ENCODE measurements at places on chromosomes 7 and 10.

DNA sequence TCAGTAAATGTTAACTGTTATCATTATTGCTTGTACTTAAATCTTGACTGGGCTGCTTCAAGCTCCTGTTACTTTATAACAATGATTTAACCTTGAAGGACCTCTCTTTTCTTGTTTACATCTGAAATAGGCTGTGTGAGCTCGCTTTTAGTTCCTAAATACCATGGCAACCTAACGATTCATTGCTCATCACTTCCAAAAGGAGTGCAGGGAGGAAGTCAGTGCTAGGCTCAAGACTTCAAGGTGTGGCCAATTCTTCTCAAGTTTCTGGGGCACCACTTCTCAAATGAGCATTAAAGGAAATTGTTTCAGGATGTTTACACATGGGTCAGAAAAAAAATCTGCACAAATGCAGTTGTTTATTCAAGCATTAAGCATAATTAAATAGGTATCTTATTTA, 284.2 kb downstream of the MTERF1 start:
- DNase-seq: no peak

DNA sequence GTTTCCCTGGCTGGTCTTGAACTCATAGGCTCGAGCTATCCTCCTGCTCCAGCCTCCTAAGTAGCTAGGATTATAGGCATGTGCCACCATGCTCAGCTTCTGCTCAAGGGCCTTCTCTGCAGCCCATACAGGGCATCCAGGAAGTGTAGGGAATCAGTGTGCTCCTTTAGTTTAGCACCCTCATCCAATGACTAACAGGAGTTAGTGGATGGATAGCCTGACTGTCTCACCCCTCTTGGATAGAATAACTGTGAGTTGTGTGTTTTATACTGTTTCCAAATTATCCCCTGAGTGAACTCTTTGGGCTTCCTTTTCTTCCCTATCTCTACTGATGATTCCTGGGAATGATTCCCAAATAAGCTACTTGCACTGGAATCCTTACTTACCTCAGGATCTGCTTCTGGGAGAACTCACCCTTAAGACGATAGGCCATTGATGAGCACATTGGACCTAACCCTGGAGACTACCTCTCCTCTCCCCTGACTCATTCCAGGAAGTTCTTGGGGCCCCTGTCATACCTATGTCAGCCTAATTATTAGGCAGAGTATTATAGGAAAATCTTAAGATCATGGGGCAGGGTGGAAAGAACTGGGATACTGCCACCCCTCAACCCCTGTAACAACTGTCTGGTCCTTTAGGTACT, 18.5 kb downstream of the STRIP2 start:
- no peak for DNase-seq

DNA sequence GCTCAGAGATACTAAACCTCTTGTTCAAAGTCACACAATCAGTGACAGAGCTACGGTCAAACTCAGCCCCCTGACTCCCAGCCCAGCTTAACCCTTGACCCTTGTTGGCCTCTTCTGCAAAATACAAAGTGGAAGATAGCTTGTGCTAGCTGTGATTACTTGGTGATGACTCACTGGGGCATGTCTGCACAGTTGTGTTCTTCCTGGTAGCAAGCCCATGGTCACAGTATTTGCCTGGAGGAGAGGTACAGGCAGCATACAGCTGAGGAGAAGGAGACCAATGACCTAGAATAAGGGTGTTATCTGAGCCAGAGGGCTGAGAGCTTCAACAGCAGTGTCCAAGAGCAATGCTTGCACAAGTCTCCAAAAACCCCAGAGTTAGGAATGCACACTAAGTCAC, 5.7 kb upstream of the HSPA12A start:
- DNase-seq: no peak

DNA sequence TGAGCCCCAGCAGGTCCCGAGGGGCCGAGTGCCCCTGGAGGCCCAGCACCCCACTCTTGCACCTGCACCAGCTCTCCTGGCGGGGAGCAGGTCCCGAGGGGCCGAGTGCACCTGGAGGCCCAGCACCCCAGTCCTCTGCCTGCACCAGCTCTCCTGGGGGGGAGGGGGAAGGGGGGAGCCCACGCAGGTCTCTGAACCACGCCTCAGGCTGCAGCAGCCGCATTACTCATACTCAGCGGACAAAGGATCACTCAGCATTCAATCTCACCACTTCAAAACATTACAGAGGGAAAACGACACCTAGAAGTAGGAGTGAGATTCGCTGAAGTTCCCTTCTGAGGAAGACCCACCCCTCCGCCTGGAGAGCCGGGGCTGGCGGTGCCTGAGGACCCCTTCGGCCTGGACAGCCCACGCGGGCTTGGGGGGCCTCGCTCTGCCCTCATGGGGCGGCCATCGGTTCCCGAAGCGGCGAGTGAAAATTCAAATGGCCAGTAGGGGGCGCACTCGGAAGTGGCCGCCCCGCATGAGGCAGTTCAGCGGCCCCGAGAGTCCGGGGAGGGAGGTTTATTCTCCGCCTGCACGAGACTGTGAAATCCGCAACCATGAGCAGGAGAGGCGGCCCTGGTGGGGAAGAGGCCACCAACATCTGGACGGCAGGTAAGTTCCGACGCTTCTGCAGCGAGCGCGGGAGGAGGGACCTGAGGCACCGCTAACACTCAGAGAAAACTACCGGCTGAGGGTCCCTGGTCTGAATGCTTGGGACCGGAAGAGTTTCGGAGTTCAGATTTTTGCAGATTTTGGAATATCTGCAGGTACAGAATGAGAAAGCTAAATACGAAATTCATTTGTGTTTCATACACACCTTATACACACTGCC, 1.1 kb upstream of the GPER1 start:
- DNase-seq: peak; percentile 87

- DNase-seq: no peak
These were observed 19.2 kb downstream of the PDCD11 start for GRCh38 chr10:103415581-103415980.

DNA sequence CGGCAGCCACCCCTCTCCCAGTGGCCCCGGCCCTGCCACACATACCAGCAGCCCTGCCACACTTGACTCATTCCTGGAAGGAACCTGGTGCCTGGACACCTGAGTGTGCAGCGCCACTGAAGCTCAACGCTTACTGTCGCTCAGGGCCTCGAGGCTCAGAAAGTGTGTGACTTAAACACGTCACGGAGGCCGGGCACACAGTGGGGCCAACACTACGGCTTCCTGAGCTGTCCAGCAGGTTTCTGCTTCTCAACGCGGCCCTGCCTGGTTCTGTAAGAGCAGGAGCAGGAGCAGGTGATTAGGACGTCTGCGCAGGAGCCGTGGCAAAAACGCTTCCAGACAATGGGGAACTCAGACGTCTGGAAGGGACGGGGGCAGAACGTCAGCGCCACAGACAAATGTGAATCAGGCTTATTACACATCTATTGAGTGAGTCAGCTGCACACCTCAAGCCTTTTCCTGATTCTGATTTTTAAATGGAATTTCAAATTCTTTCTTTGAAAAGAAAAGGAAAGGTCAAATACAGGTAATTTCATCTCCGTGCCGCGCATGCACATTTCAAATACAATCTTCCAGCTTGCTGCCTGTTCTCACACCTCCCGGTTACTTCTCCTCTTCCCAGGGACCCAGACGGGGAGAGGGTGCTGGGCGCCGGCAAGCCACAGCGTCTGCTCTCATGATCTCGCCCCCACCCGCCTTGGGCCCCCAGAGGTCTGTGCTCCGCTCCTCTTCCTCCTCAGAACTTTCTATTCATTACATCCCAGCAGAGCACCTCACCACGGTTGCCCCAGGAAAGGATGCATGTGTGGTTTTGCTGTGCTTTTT, 66.6 kb downstream of the ADARB2 start:
- no peak for DNase-seq

DNA sequence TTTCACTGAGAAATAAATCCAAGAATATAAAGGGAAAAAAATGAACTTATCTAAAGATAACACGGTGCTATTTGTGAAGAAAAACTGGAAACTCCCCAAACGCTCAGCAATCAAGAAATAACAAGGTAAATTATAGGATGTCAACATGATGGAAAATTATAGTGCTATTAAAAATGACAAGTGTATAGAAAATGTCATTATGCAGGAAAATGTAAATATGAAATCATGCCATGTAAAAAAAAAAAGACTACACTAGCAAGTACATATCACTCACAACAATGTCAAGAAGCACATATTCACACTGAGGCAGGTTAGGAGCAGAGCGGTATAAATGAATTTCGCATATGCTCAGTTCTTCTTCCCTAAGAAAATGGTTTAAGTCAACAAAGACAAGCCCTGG, 27.7 kb downstream of the KLRG2 start:
- no peak for DNase-seq

DNA sequence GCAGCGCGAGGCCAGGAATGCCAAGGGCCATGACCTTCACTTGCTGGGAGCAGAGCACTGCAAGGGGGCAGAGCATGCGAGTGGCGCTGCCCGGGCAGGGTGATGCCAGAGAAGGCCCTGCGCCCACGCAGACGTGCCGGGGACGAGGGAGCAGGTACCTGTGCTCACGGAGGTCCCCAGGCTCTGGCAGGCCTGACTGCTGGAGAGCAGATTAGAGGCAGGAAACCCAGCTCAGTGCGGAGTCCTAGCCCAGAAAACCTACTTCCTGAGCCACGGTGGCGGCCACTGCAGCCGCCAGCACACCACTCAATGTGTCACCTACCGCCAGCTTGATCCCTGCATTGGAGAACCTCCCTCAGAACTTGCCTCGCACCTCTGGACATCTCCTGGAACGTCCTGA, 148.4 kb downstream of the MAD1L1 start:
- DNase-seq: no peak

DNA sequence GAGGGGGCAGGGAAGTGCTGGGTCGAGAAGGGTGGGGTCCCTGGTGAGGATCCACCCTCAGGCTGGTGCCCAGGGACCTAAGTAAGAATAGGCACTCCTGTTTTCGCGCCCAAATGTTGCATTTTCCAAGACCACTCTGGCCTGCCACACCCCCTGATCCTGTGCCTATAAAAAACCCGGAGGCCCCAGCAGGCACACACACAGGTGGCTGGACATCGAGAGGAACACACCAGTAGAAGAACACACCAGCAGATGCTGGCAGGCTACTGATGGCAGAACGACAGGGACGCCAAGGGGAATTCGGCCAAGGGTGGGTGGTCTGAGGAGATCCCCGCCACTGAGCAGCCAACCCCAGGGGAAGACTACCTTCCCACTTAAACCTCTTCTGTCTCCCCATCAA, 633.9 kb upstream of the POT1 start:
- peak; percentile 78 for DNase-seq

DNA sequence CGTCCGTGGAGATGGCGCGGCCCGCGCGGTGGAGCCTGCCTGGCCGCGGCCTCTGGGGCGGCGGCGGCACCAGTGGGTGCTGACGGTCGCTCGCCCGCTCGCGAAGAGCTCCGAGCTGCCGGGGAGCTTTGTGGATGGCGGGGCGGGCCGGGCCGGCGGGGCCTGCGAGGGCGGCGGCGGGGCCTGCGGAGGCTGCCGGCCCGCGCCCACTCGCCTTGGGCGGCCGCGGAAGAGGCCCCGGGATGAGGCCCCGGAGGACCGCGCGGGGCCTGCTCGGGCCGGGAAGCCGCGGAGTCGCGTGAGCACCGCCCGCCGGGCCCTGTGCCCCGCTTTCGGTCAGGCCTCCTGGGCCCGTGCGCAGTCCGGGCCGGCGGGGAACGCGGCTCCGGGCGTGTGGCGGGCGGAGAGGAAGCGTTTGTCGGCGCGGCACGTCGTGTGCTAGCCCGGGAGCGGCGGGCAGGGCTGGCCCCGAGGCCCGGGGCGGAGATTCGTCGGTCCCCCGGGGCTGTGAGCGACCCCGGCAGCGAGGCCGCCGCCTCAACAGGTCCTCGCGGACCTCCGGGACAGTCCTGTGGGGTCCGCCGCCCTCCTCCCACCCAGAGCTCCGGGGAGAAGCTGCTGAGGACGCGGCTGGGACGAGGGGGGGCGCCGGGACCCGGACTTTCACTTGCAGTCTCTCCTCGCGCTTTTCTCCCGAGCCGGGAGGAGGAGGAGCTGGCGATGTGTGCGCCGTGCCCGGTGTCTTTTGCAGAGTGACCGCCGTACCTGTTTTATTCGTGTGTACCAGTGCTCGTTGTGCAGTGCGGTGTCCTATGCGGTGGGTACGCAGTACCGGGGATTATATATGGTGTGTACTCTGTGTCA, 578 bp downstream of the ZMYND11 start:
- no peak for DNase-seq

DNA sequence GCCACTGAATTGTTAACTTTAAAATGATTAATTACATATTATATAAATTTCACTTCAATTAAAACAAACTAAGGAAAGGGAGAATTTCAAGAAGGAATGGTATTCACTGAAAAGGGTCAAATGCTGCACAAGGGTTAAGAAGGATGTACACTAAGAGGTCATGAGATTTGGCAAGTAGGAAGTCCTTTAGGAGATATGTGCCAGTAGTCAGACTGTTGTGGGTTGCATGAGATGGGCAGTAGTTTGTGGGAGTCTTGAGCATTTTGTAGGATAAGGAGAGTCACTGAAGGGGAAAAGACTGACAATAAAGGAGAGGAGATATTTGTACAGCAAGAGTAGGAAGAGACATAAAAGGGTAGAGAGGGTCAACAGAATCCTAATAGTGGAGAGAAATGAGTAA, 12.4 kb upstream of the PTPN12 start:
- DNase-seq: no peak

GRCh38 chr10:90378524-90379076, 479.2 kb downstream of the HTR7 start:
- DNase-seq: no peak

DNA sequence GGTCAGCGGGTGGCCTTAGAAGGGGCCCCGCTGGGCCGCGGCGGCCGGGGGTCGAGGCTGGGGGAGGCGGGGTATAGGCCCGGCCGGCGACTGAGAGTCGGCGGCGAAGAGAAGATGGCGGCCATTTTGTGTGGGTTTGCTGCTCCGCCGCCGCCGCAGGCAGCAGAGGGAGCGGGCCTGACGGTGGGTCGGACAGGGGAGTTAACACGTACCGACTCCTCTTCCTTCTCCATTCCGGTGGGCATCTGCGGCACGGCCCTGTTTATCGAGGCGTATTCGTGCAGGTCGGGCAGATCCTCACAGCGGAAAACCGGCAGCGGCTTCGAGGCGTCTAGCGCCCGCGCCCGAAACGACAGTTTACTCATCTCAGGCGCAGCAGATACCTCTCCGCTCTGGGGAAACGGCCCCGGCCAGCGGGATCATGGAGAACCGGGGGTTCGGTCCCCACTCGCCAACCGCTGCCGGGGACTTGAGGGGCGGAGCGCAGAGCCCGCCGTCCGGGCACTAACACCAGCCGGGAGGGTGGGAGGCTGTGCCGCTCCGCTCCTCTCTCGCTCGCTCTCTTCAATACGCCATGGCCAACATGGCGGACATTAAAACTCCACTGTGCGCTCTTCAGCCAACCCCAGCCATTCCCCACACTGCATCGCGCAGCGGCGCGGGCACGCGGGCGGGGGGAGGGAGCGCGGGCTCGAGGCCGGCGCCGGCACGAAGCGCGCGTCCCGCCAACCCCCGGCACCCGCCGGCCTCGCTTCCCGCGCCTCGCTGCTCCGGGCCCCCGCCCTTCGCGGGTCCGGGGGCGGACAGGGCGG, at the start of gene EPC1:
TSS of gene EPC1 (minus strand) at position 608 of the 812 bp plus-strand sequence. CDS start at position 365, 243 bp downstream.
- peak; percentile 78 for DNase-seq

GRCh38 chr10:84201244-84201606, 6.9 kb downstream of the CDHR1 start:
- no peak for DNase-seq

- DNase-seq: no peak
These were observed 12.1 kb upstream of the TRUB1 start for GRCh38 chr10:114925587-114926586.

- no peak for DNase-seq
These were observed 306.2 kb upstream of the AKR1E2 start for GRCh38 chr10:4519658-4520402.

Measured in HAP-1 (cell line).